Pulmonary artery endothelial cell (primary cell): ENCODE measurements at places on chromosomes 7 and 10.

GRCh38 chr7:148318838-148319237, 271.7 kb upstream of the C7orf33 start:
- no peak for DNase-seq

GRCh38 chr10:105681051-105681450, 1040.0 kb downstream of the SORCS3 start:
- DNase-seq, result no peak

- no peak for DNase-seq
These were observed 548.3 kb upstream of the ANKRD30A start for GRCh38 chr10:36577126-36577525.

DNA sequence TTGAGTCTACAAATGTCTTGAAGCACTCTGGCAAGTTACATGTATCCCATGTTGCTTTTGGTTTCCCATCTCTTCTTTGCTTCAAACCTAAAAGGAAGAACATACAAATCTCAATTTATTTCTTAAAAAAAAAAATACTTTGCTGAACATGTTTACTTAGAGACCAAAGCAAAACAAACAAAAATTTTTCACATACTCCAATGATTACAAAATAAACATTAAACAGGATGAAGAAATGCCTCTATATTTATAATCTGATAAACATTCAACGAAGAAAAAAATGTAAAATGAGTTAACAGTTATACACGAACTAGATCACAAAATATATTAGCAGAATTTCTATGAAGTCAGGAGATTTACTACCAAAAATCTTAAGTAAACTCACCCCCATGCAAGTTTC, 31.3 kb downstream of the FAM204A start:
- DNase-seq, result no peak

DNA sequence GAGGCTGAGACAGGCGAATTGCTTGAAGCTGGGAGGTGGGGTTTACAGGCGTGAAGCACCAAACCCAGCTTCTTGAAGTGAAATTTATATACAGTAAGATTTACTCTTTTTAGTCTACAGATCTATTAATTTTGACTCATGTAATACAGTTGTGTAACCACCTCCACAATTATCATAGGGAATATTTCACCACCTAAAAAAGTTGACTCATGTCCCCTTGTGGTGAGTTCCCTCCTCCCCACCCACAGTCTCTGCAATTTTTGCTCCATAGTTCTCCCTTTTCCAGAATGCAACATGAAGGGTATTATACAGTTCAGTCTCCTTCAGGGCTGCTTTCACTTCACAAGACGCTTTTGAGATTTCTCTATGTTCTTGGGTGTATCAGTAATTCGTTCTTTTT, 156.8 kb downstream of the FAM107B start:
- no peak for DNase-seq
